Activated gamma-delta T cell treated with Interleukin-2 at 50 U/mL for 16 hours (primary cell): ENCODE measurements at places on chromosomes 7 and 10.

DNA sequence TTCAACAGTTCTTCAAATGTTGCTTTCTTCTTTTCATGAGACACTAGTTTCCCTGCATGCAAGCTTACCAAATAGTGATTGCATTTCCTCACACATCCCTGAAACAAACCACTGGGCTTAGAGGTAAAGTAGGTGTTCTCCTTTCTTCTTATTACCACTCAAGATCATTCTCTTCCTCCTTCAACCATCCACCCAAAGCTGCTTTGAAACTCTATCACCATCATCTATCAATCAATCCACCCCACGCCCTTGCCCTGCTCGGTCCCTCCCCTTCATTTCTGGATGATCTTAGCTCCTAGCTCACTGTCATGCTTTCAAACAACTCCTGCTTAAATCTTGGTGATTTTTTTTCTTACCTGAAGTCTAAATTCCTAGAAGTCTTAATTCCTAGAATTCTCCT is 18.9 kb downstream of the HYCC1 start:
- no peak for DNase-seq

DNA sequence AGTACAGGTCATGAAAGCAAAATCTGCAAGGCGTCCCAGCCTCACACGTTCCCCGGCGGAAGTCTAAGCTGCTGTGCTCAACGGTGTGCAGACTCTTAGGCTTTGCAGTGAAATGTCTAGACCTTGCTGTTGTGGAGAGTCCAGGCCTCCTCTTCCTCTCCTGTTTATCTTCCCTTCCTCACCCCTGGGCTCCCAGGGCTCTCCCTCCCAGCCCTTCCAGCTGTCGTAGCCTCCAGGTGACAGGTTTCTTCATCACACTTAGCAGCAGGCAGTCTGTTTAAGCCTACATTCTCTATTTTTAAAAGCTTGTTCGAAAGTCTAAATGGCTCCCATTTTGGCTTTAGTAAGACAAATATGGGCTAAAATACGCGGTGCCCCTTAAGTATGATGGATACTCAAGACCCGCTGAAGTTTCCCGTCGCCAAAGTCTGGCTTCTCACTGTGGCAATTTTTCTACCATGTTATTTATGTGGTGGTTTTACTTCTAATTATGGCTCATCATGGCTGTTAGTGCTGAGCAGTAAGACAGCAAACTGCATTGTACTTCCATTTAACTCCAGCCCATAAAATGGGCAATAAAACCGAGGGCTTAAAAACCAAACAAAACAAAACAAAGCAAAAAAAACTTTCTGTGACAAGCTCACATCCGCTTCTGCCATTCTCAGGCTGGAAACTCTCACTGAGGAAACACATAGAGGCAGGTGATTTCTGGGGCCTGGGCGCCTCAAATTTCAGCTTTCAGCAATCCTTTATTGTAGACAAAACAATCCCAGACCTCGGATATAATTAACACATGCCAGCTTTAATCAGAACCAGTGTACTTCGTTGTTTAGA is 243.2 kb downstream of the SNX10 start:
- no peak for DNase-seq

- DNase-seq, result no peak
Observed at GRCh38 chr10:124974131-124974530, 32.2 kb downstream of the ZRANB1 start.

DNA sequence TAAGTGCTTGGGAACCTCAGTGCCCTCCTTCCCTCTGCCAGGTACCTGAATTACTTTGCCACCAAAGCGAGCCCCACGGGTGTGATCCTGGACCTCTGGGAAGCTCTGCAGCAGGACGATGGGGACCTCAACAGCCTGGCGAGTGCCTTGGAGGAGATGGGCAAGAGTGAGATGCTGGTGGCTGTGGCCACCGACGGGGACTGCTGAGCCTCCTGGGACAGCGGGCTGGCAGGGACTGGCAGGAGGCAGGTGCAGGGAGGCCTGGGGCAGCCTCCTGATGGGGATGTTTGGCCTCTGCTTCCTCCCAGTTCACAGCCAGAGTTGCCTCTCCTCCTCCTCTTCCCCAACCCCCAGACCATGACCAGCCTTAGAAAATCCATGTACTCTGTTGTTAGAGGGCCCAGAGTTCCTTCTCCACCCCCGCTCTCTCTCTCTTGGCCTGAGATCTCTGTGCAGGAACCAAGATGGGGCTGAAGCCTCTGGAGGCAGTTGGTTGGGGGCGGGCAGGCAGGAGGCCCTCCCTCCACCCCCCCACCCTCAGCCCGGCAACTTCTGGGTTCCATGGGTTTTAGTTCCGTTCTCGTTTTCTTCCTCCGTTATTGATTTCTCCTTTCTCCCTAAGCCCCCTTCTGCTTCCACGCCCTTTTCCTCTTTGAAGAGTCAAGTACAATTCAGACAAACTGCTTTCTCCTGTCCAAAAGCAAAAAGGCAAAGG is 19.8 kb upstream of the SLC29A3 start:
- DNase-seq, result no peak

DNA sequence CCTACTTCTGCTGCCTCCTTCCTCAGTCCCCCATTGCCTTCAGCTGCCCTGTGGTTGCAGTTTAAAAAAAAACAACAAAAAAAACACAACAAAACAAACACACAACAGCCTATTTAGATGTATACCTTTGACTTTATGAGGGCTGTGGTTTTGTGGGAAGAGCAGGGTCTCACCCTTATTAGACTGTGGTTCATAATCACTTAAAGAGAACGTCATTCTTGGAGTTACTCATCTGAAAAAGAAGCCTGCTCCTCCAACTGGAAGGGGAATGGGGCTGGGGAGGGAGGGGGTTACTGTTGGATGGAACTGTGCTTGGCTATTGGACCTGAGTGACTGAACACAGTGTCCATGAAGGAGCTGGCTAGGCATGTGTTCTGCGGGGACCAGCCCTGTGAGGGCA is 48.1 kb downstream of the SDK1 start:
- DNase-seq, result no peak

DNA sequence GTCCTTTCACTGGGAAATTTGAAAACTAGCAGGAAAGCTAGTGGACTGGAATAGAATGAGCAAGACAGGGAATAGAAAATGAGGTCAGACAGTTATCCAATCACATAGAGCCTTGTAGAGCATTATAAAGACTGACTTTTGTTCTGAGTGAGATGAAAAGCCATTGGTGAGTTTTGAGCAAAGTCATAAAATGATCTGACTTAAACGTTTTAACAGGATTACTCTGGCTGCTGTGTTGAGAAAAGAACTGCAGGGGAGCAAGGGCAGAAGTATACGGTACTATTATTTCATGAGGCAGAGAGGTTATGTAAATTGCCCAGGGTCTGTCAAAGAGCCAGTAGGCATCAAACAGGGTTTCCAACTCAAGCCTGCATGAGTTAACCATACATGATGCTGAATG is 393.4 kb downstream of the TFEC start:
- no peak for DNase-seq

- no peak for DNase-seq
Observed at GRCh38 chr10:76336213-76336963, 905.0 kb downstream of the LRMDA start.

DNA sequence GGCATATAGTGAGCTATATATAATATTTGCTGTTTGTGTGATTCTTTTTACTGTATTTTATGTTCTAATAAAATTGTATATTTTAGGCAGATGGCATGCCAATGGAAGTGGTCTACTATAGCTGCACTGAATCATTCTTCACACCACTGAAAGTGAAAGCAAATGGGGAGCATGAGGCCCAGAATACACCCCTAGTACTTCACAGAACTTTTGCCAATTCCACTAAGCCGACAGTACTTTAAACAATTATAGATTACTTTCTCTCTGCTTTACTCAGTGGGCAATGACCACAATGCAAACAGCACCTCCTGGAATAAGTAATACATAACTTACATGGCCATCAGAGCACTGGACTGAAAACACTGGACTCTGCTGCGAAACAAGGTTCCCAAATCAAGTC is 70.2 kb downstream of the ANKRD26 start:
- no peak for DNase-seq

DNA sequence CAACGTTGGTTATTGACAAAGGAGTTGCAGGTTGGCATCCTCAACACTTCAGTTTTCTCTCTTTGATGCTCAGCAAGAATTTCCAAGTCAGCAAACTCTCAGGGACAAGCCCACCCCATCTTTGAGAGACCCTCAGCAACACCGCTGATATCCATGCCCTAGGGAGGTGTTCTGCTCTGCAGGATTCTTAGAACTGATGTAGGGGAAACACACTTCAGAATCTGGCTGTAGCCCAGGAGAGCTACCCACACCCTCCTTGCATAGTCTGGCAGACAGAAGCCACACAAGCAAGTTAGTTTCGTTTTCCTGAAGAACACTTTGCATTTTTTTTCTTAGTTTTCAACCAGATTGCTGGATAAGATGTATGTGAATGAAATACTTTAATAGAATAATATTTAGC is 822 bp downstream of the SAMD9L start:
- peak; percentile 29 for DNase-seq

- no peak for DNase-seq
Observed at GRCh38 chr10:117670116-117670904, 127.8 kb downstream of the EMX2 start.
